ENCODE measurements at places on chromosomes 6 and 20.

DNA sequence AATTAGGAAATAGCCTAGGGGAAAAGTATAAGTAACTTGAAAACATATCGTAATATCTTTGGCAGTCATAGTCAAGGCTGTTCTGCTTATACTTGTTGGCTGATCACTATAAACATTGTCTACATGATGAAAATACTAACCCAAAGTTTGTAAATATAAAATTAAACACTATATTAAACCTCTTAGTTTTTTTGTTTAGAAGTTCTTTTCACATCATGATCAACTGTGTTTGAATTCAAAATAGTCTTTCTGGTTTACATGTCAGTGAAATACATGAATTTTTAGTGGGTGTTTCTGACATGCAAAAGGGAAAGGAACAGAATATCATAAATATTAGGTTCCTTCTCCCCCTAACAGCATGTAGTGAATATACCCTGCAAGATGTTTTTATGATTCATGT, 43.5 kb downstream of the ADGRG6 start:
- no peak for DNase-seq

DNA sequence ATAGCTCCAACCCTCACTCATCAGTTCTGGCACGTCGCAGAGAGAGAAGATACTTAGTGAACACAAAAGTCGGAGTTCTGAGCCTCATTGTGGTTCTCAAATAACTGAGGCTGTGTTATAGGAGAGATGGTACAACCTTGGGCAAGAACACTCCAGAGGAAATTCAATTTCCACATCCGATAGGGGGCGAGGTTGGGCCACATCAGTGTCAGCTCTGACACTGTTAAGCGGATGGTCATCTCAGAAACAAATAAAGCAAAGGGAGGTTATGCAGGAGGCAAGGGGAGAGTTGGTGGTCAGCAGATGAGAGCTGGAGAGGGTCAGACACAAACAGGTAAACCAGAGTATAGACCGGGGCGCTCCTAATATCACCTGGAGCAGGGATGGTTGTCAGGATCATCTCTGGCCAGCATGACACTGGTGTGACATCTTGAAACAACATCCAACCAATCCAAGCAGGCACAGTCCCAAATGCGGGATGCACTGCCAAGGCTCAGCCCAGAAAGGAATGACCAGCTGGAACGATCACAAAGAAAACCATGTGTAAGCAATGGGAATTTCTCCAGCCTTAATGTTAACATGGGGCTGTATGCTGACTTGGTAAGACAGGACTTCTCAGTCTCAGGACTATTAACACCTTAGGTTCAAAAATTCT, 331.8 kb downstream of the HACE1 start:
- DNase-seq: peak; percentile 3

DNA sequence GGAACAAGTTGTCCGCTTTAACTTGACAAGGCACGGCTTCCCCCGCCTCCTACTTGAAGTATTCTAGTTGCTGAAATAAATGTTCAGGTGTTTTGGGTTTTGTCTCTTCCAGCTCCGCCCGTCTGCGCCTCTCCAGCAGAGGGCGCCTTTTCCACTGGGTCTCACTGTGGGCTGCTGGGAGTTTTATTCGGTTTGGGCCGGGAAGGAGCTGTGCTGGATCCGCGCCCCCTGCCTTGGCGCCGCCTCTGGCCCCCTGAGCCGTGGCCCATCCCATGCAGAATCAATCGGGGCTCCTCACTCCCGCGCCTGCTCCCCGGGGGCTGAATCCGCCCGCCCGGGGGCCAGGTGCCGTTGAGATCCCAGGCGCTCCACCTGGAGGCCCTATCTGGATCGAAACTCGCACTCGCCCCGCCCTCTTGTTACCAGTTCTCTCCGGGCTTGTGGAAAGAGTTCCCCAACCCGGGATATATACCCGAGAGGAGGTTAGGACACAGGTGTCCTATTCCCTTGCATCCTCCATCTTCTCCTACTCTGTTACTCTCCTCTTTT, 51.0 kb upstream of the TCF21 start:
- DNase-seq: peak; percentile 77

GRCh38 chr6:106377061-106377540, 16.6 kb downstream of the CRYBG1 start:
- no peak for DNase-seq

DNA sequence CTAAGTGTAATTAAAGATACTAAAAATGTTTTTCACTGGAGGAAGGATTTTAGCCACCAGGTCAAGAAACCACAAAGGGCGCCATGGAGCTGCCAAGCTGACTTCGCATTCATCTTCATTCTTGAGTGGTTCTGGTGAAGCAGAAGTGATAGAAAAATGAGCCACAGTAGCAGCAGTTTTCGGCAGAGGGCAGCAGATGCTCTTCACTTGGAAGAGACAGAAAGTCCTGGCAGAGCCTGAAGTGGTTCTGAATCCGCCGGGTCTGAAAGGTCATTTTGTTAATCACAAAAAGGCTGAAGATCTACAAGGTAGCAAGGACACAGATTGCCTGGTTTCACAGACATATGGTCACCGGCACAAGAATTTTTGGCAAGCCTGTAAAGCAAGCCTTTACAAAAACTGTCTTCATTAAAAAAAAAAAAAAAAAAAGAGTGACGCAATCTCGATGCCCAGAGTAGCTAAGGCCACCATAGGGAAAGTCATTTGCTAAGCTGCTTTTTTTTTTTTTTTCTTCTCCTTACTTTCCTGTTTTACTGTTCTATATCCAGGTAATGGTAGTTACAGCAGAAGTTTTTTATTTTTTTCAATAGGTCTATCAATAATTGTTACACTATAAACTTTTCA, 345.1 kb upstream of the AGPAT4 start:
- DNase-seq: peak; percentile 2

DNA sequence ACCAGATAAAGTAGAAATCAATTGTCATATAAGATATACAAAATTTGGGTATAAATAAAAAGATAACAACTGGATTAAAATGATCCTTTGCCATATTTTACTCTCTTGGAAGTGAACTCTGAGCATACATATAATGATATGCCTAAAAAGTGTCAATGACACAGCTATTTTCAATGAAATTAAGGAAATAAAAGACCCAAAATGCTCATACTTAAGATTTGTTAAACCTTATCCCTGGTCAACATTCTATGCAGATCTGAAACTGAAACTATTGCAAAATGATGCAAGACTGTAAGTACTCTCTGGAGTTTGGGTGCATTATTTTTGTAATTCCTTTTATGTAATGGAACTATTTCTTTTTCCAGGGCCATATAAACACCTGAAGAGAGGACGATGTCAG, 119.0 kb upstream of the SGK1 start:
- DNase-seq: peak; percentile 37

GRCh38 chr6:34132486-34133185, 13.3 kb downstream of the GRM4 start:
- DNase-seq: peak; percentile 41

- DNase-seq: no peak
These were observed 41.3 kb upstream of the IL20RA start for GRCh38 chr6:137086031-137086430.

- no peak for DNase-seq
These were observed 318.9 kb upstream of the PLCB4 start for GRCh38 chr20:8749986-8750385.

- peak; percentile 50 for DNase-seq
These were observed 3.8 kb downstream of the DEK start for GRCh38 chr6:18260448-18261106.

DNA sequence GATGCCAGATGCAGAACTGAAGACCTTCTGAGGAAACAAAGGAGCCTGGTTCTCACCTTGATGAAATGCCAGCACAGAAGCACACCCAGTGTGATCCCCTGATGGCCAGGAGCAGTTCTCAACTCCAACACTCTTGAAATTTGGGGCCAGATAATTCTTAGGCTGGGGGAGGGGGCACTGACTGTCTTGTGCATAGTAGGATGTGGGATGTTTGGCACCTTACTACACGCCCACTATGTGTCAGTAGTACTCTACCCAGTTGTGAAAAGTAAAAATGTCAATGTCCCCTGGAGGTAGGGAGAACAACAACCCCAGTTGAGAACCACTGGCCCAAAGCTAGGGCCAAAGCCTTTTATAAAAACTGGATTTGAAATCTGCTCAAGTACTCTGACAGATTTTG, 398.3 kb upstream of the ARID1B start:
- DNase-seq: no peak

- no peak for DNase-seq
These were observed 12.8 kb downstream of the ESF1 start for GRCh38 chr20:13771853-13772453.

- DNase-seq: no peak
These were observed 40.7 kb upstream of the SLC17A4 start for GRCh38 chr6:25713824-25714223.

- no peak for DNase-seq
These were observed 135.1 kb downstream of the FAM83B start for GRCh38 chr6:54981647-54982046.

DNA sequence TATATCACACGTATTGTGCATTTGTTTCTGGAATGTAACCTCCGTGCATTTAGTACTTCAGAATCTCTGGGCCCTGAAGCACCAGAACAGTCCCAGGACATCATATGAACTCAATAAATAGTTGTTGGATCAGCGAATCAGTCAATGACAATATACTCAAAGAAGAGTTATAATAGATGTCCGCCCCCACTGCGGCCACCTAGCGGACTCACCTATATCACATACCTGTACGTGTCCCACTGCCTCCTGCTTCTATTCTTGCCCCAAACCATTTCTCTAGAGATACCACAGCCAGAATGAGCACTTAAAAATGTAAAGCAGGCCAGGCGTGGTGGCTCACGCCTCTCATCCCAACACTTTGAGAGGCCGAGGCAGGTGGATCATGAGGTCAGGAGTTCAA, 73.9 kb downstream of the DCDC2 start:
- no peak for DNase-seq

DNA sequence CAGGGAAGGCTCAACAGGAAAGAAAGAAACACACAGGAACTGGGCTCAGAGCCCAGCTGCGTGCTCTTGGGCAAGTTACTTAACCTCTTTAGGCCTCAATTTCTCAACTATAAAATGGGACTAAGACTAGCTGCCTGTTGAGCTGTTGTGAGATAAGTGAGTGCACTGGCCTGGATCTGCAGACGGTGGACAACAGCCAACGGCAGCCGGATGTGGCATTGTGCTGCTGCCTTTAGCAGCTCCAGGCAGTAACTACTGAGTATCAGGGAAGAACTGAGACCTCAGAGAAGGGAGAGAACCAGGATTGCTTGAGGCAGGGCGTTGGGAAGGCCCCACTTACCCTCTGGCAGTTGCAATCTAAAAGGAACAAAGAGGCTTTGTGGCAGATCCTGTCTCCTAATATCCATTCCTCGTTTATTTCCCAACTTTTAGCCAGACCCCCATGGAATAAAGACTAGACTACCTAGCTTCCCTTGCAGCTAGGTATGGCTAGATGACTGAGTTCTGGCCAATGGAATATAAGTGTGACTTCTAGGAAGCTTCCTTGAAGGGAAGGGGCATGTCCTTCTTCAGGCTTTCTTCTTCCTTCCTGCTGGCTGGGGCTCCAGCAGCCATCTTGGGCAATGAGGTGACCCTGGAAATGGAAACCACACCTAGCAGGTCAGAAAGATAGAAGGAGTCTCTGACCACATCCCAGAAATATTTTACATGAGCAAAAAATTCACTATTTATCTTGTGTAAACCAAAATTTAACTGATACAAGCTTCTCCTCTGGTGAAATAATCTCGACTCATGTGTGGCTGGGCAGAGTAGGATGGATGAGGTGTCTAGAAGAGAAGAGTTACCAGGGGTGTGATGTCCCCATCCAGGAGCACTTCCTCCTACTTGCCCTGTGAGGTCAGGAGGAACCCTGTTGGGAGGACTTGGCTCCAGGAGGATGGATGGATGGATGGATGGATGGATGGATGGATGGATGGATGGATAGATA, 67.6 kb downstream of the MRPL14 start:
- DNase-seq: no peak

DNA sequence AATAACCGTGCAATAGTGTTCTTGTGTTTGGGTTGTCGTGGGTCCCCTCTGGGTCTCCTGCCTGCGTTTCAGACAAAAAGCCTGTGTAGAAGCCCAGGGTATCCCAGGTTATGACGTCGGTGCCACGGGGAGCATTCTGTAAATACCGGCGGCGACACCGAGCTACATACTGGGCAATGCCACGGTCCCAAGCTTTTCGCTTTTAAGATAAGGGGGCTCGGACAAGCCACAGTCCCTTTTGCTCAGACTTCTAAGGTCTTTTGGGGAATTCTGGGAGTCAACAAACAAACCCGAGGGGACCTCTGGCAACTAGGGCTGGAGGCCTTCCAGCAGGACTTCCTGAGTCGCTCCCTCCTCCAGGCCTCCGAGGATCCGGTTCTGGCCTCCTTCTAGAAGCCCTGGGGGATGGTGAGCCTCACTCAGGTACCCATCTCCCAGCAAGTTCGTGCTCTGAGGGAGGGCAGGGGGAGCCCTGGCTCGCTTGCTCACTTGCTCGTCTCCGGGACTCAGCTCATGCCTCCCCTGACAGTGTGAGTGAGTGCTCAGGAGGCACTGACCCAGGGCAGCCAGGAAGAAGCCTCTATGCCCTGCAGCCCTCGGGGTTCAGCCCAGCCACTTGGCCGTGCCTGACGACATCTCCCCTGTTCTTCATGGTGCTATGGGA, 62.4 kb upstream of the MRPS10 start:
- no peak for DNase-seq

DNA sequence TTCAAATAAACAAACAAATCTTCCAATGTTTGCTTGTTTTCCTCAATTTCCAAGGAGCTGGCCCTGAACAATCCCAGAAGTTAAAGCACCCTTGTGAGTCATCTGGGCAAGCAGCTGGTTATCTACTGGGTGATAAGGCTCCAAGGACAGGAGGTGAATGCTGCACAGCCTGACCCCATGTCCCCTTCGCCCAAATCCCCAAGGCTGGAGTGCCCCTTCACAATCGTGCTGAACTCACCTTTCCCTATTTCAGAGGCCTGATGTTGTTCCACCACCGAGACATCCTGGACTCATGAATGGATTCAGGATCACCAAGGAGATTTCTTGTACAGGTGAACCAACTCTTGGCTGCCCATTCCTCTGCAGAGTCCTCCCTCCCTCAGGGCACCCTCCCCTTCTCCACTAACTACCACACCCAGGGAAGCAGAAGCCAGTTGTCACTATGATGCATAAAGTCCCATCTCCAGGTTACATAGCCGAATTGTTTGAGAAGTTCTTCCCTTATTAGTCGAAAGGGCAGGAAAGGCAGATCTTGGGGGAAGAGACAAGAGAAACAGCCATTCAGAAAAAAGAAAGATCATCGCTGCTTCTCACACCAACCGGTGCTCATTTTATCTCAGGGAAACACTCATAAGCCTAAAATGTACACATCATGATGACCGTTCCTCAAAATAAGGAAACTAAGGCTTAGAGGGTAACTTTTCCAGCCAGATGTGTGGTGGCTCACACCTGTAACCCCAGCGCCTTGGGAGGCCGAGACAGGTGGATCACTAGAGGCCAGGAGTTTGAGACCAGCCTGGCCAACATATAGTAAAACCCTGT, 138.8 kb upstream of the RREB1 start:
- no peak for DNase-seq

DNA sequence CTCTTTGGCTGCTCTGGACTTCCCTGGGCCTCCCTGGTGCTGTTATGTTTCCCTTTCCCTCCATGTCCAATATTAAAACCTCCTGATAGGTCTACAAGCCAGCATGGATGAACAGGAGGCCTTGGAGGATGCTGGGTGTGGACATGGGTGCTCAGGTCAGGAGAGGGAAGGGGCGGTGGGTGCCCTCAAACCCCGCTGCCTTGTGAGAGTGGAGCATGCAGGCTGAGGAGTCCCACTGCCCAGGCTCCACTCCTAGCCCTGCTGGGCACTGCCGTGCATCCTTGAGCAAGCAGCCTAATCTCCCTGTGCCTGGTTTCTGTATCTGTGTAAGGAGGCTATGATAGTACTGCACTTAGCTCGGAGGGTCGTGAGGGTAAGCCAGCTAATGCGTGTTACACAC, 18.4 kb upstream of the CCDC167 start:
- no peak for DNase-seq

- no peak for DNase-seq
These were observed 41.4 kb downstream of the MYT1 start for GRCh38 chr20:64205611-64206026.

Measured in activated CD4-positive, alpha-beta T cell treated with anti-CD3 and anti-CD28 coated beads, Interleukin-2, Interleukin-6, amounts not matched to agents 100 ng/mL and 50 ng/mL, durations not matched to agents 16 hours and 8 hours (primary cell).